A549 treated with GW870086 at 1 μM for 4 hours (cell line): ENCODE measurements at places on chromosomes 2 and 18. TPM values are rescaled to one million over a fixed set of nuclear protein-coding genes. Genes with fewer than 3 reads are reported as not detected.

AGXT gene
- not detected in 5 replicates for total RNA-seq

MYOM1 gene
- total RNA-seq = 0.08 to 0.26 TPM (median 0.15 TPM) in 5 replicates

SALL3 gene
- not detected in 5 replicates for total RNA-seq

NHEJ1 gene
- 14.9 to 20.3 TPM (median 16.4 TPM) in 5 replicates for total RNA-seq

ASXL3 gene
- total RNA-seq = not detected in 5 replicates

TMEM178A gene
- total RNA-seq = 0.15 to 0.29 TPM (median 0.28 TPM) in 3 of 5 replicates, not detected in the others
